Ovary (tissue), 10 donors: ENCODE measurements at places on chromosomes 1 and 21. TPM values are rescaled to one million over a fixed set of nuclear protein-coding genes. Genes with fewer than 3 reads are reported as not detected.

Gene CYP4B1
- total RNA-seq = 7.9 TPM

Gene HAX1
- 124 TPM for total RNA-seq

Gene NBPF8
- total RNA-seq = 10.1 TPM

Gene CBR1
- total RNA-seq = 29.7 TPM

Gene BRDT
- not detected for total RNA-seq

Gene ATP6V1G3
- not detected for total RNA-seq

Gene GLIS1
- total RNA-seq = 0.57 TPM

Gene TNFRSF18
- total RNA-seq = 0.41 TPM

Gene RNU1-2
- total RNA-seq = 3,807 TPM

Gene TSHB
- total RNA-seq = not detected

Gene E2F2
- under 0.01 TPM for total RNA-seq

Gene PDC
- total RNA-seq = not detected

Gene HPDL
- 1.2 TPM for total RNA-seq

Gene RGS13
- total RNA-seq = 0.17 TPM

- no peak for DNase-seq
Observed at GRCh38 chr1:152035539-152036266, 1.1 kb downstream of the S100A11 start.

GRCh38 chr21:42837421-42838211 is 41.7 kb downstream of the WDR4 start:
- peak; percentile 30 for DNase-seq

DNA sequence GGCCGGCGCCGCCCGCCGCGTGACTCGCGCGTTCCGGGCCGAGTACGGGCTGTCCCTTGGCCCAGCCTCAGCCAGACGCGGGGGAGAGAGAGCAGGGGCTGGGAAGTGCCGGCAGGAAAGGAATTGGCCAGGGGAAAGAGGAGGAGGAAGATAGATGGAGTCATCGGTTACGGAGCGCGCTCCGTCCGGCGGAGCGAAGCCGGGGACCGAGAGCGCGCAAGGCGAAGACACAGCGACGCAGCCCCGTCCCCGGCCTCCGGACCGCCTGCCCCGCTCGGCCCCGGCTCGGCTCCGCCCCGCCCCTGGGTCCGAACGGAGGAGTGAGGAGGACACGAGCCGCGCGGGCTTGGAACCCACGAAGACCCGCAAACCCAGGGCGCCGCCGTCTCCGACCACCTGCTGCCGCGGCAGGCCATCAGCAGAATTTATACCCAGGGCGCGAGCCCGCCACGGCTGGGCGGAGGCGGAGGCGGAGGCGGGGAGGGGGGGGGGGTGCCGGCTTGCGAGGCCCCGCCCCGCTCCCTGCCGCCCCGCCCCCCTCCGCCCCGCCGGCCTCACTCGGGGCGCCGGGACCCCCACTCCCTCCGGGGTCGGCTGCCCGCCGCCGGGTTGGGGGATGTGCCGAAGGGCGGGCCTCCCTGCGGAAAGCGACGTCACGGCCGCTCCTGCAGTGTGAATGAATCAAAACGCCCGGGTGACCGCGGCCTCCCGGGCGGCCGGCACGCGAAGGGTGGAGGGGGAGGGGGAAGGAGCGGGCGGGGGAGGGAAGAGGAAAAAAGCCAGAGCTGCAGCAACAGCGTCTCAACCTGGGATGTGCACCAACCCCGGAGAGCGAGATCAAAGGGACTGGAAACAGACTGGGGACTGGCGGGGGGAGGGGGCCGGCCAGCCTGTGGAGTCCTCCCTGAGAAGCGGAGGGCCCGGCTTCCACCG is at the start of gene LHX4:
Gene LHX4, plus strand, starts transcription at position 782 of the 933 bp plus-strand sequence. CDS start 266 bp downstream, outside the sequence.
- DNase-seq = peak; percentile 59

- peak; percentile 64 for DNase-seq
Observed at GRCh38 chr1:16980473-16981268, at the start of gene MFAP2. Gene MFAP2 (minus strand): TSS chr1:16980620. CDS start chr1:16978273, 2,347 bp downstream.

DNA sequence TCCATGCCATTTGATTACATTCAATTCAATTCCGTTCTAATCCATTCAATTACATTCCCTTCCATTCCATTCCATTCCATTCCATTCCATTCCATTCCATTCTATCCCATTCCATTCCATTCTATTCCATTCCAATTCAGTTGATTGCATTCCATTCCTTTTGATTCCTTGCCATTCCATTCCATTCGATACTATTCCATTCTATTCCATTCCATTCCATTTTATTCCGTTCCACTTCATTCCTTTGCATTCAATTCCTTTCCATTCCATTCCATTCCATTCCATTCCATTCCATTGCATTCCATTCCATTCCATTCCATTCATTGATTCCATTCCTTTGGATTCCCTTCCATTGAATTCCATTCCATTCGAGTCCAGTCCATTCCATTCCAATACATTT is 2574.0 kb upstream of the TPTE start:
- no peak for DNase-seq

GRCh38 chr1:64669098-64669675 is 75.7 kb upstream of the RAVER2 start:
- DNase-seq = no peak

DNA sequence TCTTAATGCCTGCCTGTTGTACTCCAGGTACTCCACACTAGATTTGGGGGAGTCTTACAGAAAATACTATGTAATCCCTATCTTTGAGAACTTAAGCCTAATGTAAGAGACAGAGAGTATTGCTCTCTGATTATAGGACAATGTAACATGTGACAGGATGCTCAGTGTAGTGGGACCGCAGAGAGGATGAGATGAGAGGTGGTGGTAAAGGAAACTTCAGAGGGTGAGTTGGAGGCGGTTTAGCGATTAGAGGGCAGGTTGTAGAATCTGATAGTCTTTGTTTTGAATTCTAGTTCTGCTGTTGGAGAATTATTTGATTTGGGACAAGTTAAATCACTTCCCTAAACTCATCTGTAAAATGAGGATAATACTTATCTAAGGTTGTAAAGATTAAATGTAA is 5.4 kb downstream of the SOAT1 start:
- no peak for DNase-seq

DNA sequence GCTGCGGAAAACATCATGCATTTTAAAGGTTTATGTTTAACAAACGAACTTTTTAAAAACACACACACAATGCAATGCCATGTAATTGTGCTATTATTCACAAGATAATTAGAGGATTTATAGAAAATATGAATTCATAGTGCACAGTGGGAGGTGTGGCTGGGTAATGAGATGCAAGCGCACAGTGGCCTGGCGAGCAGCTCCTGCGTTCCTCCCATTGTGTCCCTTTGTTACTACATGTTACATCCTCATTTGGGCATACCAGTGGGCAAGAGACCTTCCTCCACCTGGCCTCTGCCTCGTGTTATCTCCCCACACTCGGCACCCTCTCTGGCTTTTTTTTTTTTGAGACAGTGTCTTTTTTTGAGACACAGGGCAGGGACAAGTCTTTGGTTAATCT is 30.0 kb upstream of the TENT5B start:
- no peak for DNase-seq

GRCh38 chr1:246147524-246148461 is 359.3 kb downstream of the SMYD3 start:
- DNase-seq = no peak

DNA sequence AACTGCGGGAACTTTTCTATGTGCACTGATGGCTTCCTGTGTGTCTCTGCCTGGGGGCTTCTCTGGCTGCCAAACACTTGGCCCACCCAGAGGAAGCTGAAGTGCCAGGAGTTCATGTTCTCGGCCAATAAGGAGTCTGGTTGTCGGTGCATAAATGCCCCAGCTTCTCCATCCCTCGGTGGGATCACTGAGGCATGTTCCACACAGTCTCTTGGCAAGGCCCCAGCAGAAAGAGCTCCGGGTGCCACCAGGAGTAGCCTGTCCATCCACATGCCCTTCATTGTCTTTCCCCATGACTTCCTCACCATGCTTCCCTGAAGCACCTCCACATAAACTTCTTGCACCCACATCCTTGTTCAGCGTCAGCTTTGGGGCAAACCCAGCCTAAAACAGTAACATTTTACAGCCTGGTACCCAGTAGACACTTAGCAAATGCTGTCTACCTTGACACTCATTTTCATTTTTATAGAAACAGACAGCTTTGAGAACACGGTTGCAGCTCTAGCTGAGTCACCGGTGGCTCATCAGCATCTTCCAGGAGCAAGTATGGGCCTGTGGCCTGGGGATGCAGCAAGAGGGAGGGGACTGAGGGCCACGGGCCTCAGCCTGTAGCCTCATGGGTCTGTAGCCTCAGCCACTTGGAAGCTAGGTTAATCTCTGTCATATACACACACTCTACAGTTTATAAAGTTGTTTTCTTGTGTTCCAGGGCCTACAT is 14.8 kb upstream of the CDCP2 start:
- no peak for DNase-seq

DNA sequence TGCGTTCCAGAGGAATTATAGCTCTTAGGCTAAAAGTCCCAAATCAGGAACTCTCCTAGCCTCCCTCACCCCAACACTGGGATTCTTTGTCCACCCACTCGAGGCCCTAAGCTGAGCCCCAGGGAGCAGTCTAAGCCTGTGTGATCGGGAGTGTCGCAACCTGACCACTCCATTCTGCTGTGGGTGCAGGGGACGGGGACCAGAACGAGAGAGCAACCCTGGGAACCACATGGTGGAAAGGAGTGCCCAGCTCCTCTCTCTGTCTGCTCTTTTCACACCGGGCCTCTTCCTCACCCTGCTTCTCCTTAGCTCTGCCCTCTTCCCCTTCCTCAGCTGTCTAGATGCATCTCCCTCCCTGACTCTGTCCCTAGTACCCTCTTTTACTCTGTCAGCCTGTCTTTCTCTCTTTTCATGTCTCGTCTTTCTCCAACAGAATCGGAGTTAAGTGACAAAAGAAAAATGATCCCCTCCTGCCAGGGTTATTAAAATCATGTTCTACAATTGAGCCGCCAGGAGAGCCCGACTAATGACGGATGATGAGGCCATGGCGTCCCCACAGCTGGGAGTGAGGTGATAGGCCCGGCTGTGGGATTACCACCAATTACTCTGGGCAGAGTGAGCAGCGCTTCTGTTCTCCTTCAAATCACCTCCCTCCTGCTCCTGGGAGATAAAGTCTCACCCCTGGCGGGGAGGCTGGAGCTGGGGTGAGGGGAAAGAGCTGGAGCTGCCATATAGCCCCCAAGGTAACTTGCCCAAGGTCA is 34.5 kb upstream of the CSF3R start:
- DNase-seq = no peak

DNA sequence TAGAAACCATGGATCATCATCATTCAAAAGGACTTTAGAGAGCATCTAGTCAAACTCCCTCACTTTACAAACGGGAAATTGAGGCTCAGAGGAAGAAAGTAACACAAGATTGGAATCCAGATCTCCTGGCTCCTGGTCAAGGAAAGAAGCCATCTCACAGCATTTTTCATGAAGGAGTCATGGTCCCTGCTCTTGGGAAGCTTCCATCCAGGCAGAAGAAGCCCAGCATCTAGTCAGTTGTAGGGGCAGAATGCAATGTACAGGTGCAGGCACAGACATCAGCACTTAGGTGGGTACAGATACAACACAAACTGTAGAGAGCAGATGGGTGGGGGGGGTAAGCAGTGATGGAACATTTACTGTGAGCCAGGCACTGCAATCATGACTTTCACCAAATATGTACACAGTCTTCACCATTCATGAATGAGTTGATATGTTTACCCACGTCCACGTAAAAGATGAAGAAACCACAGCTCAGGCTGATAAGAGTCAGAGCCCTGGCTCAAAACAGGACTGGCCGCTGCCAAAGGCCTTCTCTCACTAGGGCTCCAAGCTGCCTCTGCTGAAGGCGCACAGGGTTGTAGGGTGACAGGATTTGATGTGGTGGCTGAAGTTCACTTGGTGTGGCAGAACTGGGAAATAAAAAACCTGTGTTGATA is 44.0 kb downstream of the OPTC start:
- no peak for DNase-seq

DNA sequence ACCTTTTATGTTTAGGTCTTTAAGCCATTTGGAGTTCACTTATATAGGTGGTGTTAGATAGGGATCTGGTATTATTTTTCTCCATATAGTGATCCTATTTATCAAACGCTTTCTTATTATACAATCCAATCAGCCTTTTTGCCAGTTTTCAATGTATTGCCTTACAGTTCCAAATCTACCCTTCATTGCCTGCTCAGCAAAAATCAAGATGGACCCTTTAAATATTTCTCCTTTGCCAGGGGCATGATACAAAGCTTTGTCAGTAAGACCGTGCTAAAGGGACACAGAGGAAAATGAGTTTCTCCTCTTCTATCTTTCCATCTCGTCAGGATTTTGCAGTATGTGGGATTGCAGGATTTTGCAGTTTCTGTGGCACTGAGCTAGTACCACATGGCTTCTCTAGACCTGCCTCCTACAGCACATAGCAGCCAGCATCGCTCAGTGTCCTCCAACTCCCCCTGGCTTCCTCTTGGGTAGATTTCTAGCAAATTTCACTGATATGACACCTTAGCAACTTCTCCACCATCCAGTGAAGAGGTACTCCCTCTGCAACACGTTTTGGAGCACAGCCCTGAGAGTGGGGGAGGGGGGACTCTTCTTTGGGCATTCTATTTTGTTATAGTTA is 22.5 kb upstream of the CAP1 start:
- DNase-seq = no peak

- DNase-seq = no peak
Observed at GRCh38 chr21:42049578-42050430, 21.3 kb upstream of the UMODL1 start.

DNA sequence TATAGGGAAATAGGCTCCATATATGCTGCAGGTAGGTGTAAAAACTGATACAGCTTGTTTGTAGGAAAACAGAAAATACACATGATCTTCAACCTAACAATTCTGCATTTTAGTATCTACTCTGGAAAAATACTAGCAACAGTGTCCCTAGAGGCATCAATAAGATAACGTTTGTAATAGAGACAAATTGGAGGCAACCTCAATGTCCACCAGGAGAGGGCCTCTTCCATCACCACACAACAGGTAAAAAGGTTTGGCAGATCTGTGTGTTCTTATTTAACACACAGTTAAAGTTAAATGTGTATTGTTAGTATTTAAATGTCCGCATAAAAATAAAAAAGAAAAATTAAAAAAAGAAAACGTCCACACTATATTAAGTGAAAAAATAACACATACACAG is 5.4 kb downstream of the EIF2D start:
- no peak for DNase-seq

DNA sequence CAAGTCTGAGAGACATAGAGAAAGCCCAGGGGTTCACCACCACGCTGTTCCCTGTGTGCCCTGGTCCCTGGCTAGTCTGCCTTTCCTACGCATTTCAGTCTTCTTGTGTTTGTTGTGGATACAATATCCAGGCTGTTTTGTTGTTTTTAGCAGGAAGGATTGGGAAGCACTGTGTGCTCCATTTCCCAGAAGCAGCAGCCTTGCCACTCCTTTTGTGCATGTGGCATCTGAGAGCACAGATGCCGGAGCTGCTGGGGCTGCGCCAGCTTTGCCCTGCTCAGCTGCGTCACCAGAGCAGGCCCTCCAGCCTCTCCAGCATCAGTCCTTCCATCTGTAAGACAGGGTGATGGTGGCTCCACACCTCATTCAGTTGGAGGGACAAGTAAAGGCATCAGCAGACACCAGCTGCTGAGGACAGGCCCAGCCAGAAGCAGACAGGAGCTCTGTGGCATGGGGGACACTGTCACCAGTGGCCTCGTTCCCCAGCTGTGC is 94.4 kb upstream of the COL6A1 start:
- DNase-seq = no peak

DNA sequence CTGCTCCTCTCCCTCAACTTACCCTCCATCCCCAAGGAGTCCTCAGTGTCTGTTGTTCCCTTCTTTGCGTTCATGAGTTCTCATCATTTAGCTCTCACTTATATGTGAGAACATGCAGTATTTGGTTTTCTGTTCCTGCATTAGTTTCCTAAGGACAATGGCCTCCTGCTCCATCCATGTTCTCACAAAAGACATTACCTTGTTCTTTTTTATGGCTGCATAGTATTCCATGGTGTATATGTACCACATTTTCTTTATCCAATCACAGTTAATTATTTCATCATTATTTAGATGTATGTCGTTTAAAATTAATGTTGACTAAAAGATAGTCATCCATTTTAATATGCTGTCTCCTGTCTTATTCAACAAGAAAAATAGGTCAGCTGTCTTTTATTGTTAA is 134.1 kb downstream of the CRB1 start:
- no peak for DNase-seq
